ENCODE measurements at places on chromosomes 16 and 17.

DNA sequence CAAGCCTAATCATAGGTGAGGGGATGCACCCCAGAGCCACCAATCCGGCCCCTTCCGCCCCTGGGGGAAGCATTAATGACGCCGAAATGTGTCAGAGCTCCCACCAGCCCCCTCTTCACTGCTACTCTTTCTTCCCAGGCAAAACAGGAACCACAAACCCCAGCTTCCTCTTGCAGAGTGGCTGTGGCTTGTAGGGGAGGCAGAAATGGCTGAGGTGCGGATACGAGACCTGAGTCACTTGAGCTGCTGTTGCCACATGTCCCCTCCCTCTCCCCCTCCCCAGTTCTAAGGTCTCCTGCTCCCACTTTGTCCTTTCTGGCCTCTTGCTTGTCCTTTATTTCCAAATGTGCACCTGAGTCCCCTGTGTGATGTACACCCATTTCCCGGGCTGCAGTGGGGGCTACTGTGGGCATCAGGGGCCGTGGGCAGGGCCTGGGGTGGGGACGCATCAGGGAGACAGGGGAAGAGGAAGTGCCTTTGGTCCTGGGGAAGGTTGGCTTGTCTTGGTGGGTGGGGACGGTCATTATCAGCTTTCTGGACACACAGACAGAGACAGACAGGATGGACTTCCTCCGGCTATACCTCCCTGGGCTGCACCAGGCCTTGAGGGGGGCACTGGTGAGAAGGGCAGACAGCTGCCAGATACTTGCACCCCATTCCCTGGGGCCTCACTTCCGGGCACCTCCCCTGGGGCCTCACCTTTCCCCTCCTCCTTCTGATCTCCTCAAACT is at the start of gene APOBR:
APOBR (plus strand) TSS at position 523 of the 731 bp plus-strand sequence; CDS start at position 562, 39 bp downstream.
- DNase-seq: no peak

DNA sequence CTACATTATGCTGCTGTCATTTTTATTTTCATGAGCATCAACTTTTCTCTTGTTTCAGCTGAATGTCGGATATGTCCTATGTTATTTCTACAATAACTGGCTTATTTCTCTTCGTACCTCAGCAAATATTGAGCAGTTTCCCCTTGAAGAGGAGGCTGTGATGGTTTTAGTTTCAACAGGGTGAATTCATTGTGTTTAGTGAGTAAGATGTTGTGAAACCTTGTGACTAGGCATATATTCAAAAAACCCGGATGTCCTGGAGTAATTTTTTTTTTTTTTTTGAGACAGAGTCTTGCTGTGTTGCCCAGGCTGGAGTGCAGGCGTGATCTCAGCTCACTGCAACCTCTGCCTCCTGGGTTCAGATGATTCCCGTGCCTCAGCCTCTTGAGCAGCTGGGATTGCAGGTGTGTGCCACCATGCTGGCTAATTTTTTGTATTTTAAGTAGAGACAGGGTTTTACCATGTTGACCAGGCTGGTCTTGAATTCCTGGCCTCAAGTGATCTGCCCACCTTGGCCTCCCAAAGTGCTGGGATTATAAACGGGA is 11.1 kb downstream of the CPD start:
- DNase-seq: no peak

- no peak for DNase-seq
These were observed 62.7 kb downstream of the HLF start for GRCh38 chr17:55327225-55328088.

- DNase-seq: peak; percentile 87
These were observed 8.1 kb upstream of the EFCAB13 start for GRCh38 chr17:47315451-47316266.

GRCh38 chr17:74919440-74920305 is 3.4 kb downstream of the USH1G start:
- no peak for DNase-seq

DNA sequence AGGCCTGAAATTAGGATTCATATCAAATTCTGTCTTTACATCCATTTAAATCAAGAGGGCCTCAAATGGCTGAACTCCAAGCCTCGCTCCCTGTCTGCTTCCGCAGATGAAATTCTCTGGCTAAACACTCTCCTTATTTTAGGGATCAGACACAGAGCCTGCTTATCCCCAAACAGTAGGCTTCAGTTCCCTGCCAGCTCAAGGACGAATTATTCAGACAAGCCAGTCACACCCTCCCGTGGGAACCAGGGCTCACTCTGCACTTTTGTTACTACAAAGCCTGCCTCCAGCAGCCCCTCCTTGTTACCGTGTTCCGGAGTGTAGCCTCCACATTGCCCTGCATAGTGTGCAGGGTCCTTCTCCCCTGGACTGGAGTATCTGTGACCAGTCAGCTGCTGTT is 46.6 kb upstream of the LCMT1 start:
- DNase-seq: peak; percentile 50

DNA sequence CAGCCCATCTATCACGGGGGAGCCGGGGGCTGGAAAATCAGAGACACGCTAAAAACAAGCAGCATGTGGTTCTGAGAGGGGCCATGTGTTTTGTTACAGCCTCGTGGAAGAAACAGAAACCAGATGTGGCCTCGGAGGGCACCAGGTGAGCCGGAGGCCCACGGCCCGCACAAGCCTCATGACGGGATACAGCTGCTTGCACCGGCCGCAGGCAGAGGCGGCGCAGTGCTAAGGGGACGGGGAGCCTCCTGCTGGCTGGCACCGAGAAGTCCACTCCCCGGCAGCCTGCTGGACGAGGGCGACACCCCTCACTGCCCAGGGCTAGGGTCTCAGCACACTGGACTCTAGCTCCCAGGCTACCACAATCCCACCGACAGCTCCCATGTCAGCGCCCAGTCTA is 19.2 kb downstream of the NDUFAF8 start:
- no peak for DNase-seq

DNA sequence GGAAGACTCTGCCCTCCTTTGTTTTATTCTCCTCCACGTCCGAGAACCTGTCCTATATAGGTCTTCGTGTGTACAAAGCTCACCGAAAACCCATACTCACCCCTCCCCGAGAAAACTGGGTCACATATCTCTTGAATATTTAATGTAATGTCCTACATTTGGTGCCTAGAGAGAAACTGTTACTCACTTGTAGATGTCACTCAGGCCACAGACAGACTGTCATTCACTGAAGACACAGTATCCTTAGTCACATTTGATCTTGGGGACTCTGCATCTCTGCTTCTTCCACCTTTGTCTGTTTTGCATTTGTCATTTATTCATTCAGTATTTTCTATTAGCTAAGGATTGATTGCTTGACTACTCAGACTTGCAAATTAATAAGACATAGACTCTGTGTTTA is 131.8 kb upstream of the TBX2 start:
- DNase-seq: no peak

GRCh38 chr16:59886021-59886420 is 1151.9 kb upstream of the GOT2 start:
- DNase-seq: no peak

Measured in COLO829 (cell line).